ENCODE measurements at places on chromosomes 2 and 18.

DNA sequence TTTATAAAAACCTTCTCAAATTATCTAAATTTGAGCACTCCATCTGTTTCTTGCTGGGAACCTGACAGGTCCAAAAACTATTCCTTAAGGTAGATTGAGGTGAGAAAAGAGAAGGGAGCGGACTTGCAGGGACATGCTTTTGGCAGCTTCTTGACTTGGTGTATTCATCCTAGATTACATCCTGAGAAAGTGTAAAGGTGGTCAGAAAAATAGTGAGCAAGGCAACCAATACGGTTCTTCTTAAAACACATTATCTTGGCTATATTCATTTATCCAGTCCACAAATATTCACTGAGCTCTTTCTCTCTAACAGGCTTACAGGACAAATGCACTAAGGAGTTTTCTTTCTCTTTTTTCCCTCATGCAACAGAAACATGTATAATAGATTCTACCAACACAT, 230.0 kb downstream of the LRP1B start:
- DNase-seq = no peak

DNA sequence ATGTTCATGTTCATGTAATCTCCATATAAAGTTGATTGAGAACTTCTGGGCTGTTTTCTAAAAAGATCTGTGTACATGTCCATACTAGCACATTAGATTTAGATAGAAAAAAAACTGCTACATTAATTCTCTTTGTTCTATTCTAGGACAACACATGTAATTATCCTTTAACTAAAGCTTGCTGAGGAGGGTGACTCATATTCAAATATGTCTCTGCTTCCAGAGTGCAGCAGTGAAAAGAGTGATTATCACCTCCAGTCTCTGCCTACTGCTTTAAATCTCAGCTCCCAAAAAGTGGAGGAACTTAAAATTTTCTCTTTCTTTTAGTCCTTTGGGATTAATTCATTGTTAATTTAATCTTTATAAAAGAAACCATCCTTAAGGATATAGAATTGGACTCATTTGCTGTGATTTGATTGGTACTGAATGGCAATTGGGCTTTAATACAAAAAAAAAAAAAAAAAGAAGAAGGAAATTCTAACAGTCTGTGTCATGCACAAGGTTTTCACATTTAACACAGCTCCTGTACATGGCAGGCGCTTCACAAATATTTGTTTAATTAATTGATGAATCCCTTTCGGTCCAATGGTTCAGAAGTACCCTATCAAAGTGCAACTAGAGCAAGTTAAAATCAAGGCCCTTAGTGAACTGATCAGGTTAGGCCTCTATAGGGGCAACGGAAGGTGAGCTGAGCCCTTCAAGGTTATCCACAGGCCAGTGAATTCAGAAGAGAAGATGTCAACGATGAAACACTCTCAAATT, 214.0 kb upstream of the KCNJ3 start:
- no peak for DNase-seq

GRCh38 chr2:173567493-173567892, 212.8 kb downstream of the CDCA7 start:
- no peak for DNase-seq

- no peak for DNase-seq
Measured at GRCh38 chr2:33426666-33427231, 49.7 kb upstream of the RASGRP3 start.

Measured in KBM-7 (cell line).